NCI-H510A treated with DMSO at 0.1 percent for 48 hours (cell line): ENCODE measurements at places on chromosomes 6 and 20.

DNA sequence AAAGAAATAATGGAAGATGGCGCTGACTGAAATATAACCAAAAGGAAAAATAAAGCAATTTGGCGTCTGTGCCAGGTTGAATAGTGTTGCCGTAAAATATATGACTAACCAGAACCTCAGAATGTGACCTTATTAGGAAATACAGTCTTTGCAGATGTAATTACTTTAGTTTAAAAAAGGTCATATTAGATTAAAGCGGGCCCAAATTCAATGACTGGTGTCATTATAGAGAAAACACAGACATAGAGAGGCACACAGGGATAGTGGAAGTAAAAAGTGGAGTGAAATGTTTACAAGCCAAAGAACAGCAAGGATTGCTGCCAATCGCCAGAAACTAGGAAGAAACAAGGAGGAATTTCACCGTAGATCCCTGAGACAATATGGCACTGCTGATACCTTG is 521.2 kb downstream of the FRK start:
- DNase-seq = no peak

- peak; percentile 80 for DNase-seq
These were observed 27.9 kb downstream of the DNMT3B start for GRCh38 chr20:32789896-32790750.

- peak; percentile 43 for DNase-seq
These were observed 345.9 kb downstream of the ARHGAP18 start for GRCh38 chr6:129364037-129364436.

DNA sequence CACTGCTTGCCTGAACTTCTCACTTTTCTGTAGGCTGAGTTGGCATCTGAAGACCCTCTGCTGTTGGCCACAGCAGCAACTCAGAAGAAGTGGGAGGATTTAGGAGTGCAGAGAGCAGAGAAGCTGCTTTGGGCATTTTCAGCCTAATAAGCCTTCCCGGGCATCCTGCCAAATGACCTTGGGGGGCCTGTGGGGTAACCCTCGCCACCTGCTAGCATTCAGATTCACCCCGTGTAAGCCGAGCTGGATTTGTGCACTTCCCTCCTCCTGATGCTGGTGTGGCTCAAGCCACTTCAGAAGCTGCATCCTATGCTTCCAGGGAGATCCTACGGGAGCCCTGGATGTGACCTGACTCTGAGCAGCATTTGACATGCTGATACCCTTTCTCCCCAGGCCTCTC is 114.8 kb downstream of the LRFN2 start:
- no peak for DNase-seq

GRCh38 chr6:151478670-151479069 is 15.1 kb upstream of the CCDC170 start:
- no peak for DNase-seq

DNA sequence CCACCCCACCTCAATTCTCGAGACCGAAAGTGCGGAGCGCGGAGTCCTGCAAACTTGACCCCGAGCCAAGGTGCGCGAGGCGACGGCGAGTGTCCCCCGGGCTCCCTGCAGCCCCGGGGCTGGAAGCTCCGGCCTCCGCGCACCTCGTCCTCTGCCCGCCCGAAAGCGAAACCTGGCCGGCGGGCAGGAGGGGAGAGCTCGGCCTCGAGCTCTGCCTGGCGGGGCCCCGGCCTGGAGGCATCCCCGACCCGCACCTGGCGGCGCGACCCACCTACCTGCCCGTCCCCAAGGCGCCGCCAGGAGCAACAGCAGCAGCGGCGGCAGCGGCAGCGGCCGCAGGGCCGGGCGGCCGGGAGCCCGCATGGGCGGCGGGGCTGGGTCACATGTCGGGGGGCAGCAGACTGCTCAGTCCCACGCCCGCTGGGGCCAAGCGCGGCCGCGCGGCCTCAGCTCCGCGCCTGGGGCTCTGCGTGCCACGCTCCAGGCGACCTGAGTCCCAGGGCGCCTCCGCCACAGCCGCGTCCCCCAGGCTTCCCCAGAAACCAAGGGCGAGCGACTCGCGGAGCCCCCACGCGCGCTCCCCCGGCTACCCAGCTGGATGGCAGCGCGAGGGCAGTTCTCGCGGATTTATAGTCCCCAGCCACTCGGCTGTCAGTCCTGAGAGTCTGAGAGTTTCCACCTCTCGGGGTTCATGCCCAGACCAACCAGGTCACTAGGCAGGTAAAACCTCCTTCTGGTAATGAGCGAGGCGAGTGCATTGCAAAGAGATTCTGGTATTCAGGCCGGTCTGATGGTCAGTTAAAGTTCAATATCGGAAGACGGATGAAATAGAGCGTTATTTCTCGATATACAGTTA is at the start of gene IL20RA:
IL20RA (minus strand) TSS at position 600 of the 856 bp plus-strand sequence; CDS start at position 363, 237 bp downstream.
- DNase-seq = no peak

GRCh38 chr20:36883977-36884535 is 8.1 kb downstream of the TLDC2 start:
- no peak for DNase-seq

- DNase-seq = no peak
These were observed 285.6 kb downstream of the PRKN start for GRCh38 chr6:162441991-162442390.

DNA sequence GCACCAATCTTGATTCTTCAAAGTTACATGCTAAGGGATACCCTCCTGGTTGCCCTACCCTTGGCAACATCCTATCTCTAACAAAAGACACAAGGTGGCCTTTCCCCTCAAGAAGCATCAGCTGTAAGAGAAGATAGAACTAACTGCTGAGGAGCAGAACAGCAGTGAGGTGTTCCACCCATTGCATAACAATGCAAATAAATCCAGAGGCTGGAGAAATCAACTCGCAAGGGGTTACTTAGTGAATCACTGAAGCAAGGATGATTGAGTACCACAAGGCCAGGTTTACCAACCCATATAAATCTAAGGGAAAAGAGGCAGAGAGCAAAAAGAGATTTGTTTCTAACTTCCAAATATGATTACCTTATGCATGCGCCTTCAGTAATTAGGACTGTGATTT is 36.7 kb downstream of the F13A1 start:
- DNase-seq = no peak

- DNase-seq = no peak
These were observed 86.5 kb downstream of the MRPL14 start for GRCh38 chr6:44040786-44041185.

DNA sequence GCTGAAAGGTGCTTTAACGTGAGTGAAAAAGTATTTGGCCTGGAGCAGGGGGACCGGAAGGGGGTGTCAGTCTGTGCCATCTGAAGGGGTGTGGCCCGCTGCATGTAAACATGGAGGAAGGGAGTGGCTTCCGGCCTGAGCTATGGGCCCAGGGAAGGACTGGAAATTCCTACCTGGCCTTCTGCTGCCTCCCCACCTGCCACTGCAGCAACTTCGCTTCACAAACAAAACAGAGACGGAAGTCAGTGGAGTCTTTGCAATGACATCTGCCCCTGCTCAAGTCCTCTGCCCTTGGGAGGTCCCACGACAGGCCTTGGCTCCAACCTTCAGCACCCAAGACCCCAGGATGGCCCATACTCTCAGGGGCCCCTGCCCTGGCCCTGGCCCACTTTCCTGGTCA is 28.1 kb upstream of the FOXP4 start:
- peak; percentile 72 for DNase-seq

DNA sequence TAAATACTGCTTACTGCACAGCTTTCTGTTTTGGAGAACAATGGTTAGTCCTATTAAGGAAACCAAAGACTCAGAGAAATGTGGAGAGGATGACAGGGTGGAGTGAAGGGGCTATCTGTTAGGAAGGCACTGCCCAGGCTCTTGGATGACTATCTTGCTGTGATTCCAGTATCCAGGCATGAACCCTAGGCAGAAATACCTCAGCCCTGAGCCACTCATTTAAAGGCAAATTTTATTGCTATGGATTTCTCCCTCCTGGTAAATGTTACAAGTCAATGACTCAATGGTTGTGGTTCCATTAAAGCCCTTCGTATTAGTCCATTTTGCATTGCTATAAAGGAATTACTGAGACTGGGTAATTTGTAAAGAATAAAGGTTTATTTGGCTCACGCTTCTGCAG is 25.9 kb downstream of the ADGRF4 start:
- no peak for DNase-seq

- DNase-seq = no peak
These were observed 78.9 kb downstream of the CD24 start for GRCh38 chr6:106895703-106896040.

- DNase-seq = no peak
These were observed 144.2 kb downstream of the REV3L start for GRCh38 chr6:111338843-111339242.

- DNase-seq = no peak
These were observed 138.8 kb downstream of the KHDRBS2 start for GRCh38 chr6:62146954-62147853.

GRCh38 chr6:117776441-117776840 is 101.2 kb downstream of the NUS1 start:
- DNase-seq = no peak

- no peak for DNase-seq
These were observed 245.0 kb upstream of the KHDRBS2 start for GRCh38 chr6:62530985-62531384.

GRCh38 chr6:27742833-27743573 is 169.2 kb downstream of the OR2B2 start:
- DNase-seq = no peak

DNA sequence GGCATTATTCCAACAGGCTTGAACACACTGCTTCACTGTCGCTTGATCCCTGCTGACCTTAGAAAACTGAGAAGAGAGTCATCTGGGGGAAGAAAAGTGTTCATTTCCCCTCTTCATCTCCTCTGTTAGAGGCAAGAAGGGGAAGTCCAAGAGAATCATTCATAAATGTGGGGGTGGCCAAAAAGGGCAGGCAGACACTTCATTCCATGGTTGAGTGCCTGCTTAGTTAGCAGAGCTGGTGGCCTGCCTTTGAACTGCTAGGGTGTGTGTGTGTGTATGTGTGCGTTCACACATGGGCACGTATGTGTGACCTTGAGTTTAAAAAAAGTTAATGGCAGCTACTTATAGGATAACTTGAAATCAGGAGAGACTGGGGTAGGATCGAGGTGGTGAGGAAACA is 39.4 kb upstream of the RFPL4B start:
- no peak for DNase-seq

DNA sequence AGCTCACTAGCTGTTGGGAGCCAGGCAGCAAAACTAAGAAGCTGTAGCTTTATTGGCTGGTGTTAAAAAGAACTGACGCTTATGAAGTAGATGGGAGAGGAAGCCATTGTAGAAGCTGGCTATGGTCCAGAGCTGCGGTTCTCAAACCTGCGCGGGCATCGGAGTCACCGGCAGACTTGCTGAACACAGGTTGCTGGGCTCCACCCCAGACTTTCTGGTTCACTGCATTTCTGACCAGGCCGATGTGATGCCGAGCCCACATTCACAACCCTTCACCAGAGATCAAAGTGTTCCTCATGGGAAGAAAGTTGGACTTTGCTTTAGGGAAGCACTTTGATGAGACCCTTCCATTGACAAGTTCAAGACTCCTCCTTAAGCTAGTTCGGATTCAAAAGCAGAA is 231.6 kb downstream of the QKI start:
- DNase-seq = no peak

DNA sequence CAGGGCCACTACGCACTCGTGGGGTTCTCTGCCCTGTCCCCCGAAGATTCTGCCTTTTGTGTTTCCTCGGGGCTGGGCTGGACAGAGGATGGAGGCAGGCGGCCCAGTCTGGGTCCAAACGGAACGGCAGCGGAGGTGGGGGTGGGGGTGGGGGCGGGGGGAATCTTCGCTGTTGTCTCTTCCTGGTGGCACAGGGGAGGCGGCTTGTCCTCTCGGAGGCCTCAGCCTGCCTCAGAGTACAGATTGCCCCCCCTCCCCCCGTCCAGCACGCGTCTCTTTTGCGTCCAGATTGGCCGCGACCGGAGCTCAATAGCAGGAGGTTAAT is 1.4 kb upstream of the INSM1 start:
- no peak for DNase-seq

- DNase-seq = no peak
These were observed 43.7 kb upstream of the VSX1 start for GRCh38 chr20:25125636-25126035.

- DNase-seq = no peak
These were observed 55.3 kb upstream of the CEP85L start for GRCh38 chr6:118706702-118707101.

DNA sequence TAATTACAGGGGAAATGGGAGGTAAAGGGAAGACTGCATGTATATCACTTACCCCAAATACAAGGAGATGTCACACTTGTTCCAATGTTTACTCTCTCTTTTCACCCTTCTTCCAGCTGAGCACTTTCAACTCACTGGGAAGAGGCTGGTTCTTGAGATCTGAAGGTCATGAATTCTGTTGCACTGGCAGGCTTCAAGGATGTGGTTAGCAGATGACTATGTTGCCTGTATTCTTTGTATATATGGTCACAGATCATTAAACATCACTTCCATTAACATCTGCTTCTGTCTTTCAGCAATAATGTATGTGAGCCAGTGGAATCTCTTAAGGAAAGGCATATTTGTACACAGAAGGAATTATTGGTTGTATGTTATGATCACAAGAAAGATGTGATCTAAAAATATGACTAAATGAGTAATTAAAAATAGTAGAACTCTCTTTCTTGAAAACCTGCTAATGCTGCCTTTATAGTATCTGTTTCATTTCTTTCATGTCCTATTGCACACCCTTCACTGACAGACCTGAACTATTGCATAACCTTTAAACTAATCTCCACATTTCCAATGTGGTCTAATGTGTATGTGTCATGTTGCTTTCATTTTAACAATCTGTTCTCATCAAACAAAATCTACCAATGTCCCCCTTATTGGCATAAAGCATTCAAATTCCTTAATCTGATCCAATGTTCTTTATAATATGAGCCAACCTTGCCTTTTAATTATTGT is 131.4 kb upstream of the EPHA7 start:
- peak; percentile 55 for DNase-seq

DNA sequence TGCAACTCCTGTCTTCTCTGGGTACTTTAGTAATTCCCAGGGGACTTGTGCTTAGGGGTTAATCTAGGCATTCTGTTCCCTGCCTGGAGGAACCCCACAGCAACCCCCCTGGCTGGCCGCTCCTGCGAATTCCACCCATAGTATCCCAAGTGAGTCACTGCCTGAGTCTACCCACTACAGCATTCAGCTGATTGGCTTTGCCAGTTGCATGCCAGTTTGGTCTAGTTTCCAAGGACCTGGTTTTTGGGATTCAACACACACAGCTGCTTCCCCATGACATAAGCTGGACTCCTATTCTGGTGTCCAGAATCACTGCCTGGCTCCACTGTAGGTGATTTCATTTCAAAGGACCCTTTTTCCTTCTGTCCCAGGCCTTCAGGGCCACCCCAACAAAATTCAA is 40.3 kb downstream of the PLCG1 start:
- no peak for DNase-seq

- no peak for DNase-seq
These were observed 17.3 kb downstream of the EEF1E1 start for GRCh38 chr6:8085053-8085511.
